ENCODE measurements at places on chromosomes 3 and 15. TPM values are rescaled to one million over a fixed set of nuclear protein-coding genes. Genes with fewer than 3 reads are reported as not detected.

The CA12 gene
- 26.8 TPM for total RNA-seq

The PLA1A gene
- total RNA-seq: 20.8 TPM

The KCNH8 gene
- total RNA-seq: 0.07 TPM

The AGBL1 gene
- total RNA-seq: not detected

The PLXNB1 gene
- 210 TPM for total RNA-seq

The CD200R1 gene
- total RNA-seq: 2.6 TPM

The CCDC80 gene
- 350 TPM for total RNA-seq

The CRYGS gene
- total RNA-seq: 4.4 TPM

The PLIN1 gene
- total RNA-seq: 5.7 TPM

The CHRNB4 gene
- not detected for total RNA-seq

The PRKCI gene
- 52.9 TPM for total RNA-seq

GRCh38 chr15:29364426-29365078, 94.9 kb upstream of the NSMCE3 start:
- H3K4me3 ChIP-seq: no peak overlapping the region
- no peaks in the 10 kb centered on the region for H3K27me3 ChIP-seq
- H3K4me1 ChIP-seq: no peaks in the 10 kb centered on the region

- no peak overlapping the region for H3K27ac ChIP-seq
- no peak overlapping the region for H3K4me3 ChIP-seq
- H3K36me3 ChIP-seq: no peaks in the 10 kb centered on the region
- peaks cover 3% of the 10 kb centered on the region for H3K4me1 ChIP-seq
- no peak for DNase-seq
Measured at GRCh38 chr3:182986021-182986420, 5.7 kb upstream of the DCUN1D1 start.

GRCh38 chr3:50278880-50279224, at the start of gene LSMEM2:
Gene LSMEM2 (plus strand): TSS chr3:50279087. CDS start chr3:50279114, 27 bp downstream.
- DNase-seq: no peak
- H3K27me3 ChIP-seq: no peaks in the 10 kb centered on the region
- H3K27ac ChIP-seq: peak within 1 kb of the TSS; percentile 56
- peaks cover 6% of the 10 kb centered on the region for H3K36me3 ChIP-seq

DNA sequence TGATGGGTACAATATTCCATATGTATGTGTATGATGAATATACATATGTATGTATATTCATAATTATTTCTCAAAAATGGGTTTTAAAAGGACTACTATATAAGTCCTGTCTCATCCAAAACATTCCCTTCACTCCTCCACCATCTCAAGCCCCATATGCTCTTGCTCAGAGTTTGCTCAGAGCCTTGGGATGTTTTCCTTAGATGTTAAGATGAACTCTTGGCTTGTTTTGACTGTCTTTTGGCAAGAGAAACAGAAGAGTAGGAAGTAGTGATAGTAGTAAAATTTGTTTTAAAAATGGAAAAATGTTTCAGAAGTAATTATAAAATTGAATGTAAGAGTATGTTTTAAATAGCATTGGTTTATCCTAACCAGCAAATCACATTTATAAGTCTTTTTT, 6.2 kb upstream of the EPHA3 start:
- H3K27ac ChIP-seq: no peak overlapping the region
- no peaks in the 10 kb centered on the region for H3K36me3 ChIP-seq

- peak overlapping the region; percentile 0 for H3K4me3 ChIP-seq
- DNase-seq: no peak
- H3K27me3 ChIP-seq: no peaks in the 10 kb centered on the region
- peaks cover 70% of the 10 kb centered on the region for H3K4me1 ChIP-seq
Measured at GRCh38 chr3:191353022-191353777, 22.9 kb upstream of the UTS2B start.

- peaks cover 13% of the 10 kb centered on the region for H3K4me1 ChIP-seq
- H3K27me3 ChIP-seq: no peaks in the 10 kb centered on the region
- H3K4me3 ChIP-seq: no peak overlapping the region
- DNase-seq: no peak
- peaks cover 14% of the 10 kb centered on the region for H3K36me3 ChIP-seq
Measured at GRCh38 chr3:15262021-15262420, 56.0 kb downstream of the CAPN7 start.

- H3K4me3 ChIP-seq: peak overlapping the region; percentile 96
- no peak for DNase-seq
- H3K36me3 ChIP-seq: peaks cover 4% of the 10 kb centered on the region
- no peaks in the 10 kb centered on the region for H3K27me3 ChIP-seq
Measured at GRCh38 chr15:93070132-93070531, 18.9 kb downstream of the RGMA start.

GRCh38 chr3:58623478-58623877, 43.1 kb downstream of the FAM3D start:
- H3K36me3 ChIP-seq: no peaks in the 10 kb centered on the region
- H3K27ac ChIP-seq: no peak overlapping the region
- no peaks in the 10 kb centered on the region for H3K4me1 ChIP-seq

DNA sequence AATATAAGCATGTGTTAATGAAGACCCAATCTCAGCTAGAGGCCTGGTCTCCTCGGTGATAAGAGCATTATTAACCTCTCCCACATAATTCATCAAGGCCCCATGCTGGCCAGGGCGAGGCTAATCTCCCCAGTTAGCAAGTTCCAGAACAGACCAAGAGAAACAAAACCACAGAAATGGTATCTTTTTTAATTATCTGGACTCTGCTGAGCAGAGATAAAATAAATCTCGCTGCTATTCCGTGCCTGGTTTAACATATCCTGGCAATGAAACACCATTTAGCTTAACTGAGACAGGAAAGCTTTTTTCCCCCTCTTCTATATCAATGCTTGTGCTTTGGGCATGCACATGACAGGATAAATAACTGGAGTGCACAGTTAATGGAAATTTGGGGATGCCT, 72.5 kb upstream of the ARHGEF3 start:
- no peak overlapping the region for H3K27ac ChIP-seq
- no peak overlapping the region for H3K4me3 ChIP-seq
- H3K36me3 ChIP-seq: no peaks in the 10 kb centered on the region
- peaks cover 5% of the 10 kb centered on the region for H3K4me1 ChIP-seq
- no peak for DNase-seq
- no peaks in the 10 kb centered on the region for H3K27me3 ChIP-seq
